ENCODE measurements at places on chromosomes 16 and 17.

GRCh38 chr17:15954222-15954621, 9.3 kb downstream of the ADORA2B start:
- DNase-seq = no peak

DNA sequence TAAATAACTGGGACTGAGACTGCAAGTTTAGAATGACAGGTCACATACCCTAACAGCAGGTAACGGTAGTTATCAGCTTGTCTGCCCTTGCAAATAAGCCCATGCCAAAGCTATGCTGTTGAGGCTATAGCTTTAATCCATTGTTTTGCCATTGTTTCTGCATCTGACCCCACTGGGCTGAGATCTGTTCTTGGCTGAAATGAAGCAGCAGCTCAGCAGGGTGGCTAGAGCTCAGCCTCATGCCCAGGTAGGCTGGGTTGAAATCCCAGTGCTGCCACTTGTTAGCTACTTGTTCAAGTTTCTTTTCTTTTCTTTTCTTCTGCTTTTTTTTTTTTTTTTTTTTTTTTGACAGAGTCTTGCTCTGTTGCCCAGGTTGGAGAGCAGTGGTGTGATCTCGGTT, 40.1 kb downstream of the NKD1 start:
- DNase-seq = no peak

DNA sequence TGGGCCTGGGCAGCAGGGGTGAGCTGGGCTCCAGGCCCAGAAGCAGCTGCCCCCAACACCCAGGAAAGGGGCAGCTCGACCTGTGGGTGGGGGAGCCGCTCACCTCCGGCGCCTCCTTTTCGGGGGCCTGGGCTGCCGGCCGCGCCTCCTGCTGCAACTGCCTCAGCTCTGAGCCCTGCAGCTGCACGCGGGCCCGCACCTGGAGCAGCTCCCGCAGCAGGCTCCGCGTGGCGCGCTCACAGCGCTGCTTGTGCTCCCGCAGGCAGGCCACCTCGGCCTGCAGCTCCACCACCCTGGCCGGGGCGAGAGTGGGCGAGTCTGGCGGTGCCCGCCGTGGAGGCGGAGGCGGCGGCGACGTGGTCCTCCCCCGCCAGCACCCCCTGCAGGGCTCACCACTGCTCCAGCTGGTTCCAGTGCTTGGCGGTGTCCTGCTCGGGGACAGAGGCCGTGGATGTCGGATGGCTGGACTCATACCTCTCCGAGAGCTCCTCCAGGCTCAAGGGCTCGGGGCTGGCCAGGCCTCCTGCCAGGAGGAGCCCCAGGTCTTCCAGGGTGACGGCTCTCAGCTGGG, 868 bp downstream of the CCDC154 start:
- DNase-seq = no peak

DNA sequence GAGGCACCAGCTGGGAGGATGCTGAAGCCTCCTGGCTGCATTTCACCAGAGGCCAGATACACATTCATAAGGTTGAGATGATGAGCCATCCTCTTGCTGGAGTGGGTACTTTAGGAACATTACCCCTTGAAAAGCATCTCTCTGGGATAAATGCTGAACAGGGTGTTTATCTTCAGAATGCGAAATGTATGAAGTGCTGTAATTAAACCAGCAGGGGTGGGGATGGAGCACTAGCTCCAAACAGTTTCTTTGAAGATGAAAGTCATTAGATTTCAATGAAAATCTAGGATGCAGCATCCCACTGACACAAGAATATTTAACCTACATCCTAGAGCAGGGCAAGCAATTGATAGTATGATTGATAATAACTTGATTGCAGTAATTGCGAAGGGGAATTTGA, 158.1 kb downstream of the CYLD start:
- DNase-seq = no peak

GRCh38 chr16:88851616-88852015, 5.1 kb downstream of the GALNS start:
- DNase-seq = no peak

GRCh38 chr17:73802314-73802713, 158.1 kb upstream of the SDK2 start:
- no peak for DNase-seq

DNA sequence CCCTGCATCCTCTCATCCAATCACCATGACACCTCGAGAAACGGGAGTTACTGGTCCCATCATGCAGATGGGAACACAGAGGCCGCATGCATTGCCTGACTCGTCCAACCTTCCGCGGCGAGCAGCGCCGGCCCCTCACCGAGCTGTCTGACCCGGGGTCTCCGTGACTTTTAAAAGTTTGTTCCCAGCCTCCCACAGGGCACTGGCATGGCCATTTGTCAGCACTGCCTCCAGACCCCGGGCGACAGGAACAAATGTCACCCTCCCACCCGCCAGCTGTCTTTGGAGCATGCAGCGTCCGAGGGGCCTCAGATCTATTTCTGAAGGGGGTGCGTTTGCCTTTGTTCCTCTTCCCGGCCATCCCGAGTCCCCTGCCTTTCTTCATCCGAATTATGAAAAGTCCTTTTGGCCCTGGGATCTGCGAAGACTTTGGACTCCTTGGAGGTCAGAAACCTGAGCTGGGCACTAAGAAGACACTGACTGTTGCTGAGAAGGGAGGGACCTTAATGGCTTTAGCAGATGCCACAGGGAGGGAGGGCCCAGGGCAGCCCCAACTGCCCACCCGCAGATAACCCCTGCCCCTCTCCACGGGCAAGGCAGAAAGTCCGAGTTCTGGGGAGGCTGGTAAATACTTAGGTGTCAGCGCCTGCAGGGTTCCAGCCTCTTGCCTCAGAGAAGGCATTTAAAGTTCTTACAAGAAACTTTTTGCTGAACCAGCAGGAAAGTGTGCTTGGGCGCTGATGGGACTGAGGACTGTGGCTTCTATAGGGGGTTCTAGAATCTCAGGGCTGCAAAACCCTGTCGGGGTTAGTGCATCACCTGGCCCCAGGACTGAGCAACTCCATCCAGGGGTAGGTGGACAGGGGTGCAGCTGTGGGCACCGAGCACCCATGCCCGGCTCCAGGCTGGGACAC, 348.1 kb downstream of the FOXL1 start:
- DNase-seq = no peak
